Fibroblast of pulmonary artery (primary cell): ENCODE measurements at places on chromosomes 2 and 18.
A peak's percentile ranks its signal among the peaks of the same experiment; 100 is the strongest.

- no peak for DNase-seq
Observed at GRCh38 chr18:11245879-11246278, 96.5 kb upstream of the PIEZO2 start.

- peak; percentile 37 for DNase-seq
Observed at GRCh38 chr2:46294176-46294836, 2.9 kb upstream of the EPAS1 start.

DNA sequence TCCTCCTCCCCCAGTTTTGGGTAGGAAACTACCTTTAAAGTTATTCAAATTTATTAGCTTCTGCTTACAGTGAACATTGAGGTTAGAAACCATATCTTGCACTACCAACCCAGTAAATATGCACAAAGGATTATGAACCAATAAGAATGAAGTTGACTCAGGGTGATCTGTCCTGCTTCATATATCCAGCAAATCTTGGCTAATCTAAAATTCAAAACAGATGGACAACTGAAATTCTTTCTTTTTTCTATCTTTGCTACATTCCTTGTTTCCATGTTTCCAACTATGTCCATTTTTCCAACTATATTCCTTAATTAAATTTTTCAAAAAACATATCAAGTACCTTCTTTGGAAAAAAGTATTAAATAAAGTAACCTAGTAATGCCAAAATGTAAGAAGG, 149.3 kb downstream of the FAM124B start:
- no peak for DNase-seq

DNA sequence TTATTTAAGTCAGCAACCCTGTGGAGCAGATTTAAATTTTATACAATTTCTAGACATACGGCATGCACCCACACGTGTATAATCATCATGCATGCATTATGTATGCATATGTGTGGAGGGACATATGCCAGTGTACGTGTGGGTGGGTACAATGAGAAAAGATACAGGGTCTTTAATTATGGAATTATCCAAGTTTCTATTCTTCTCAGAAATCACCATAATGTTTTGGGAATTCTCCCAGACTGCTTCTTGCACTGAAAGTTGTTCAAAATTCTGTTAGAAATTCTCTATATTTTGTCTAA, 63.9 kb upstream of the TMEM18 start:
- no peak for DNase-seq

- DNase-seq, result peak; percentile 25
Observed at GRCh38 chr2:178912416-178913048, 105.3 kb upstream of the TTN start.

DNA sequence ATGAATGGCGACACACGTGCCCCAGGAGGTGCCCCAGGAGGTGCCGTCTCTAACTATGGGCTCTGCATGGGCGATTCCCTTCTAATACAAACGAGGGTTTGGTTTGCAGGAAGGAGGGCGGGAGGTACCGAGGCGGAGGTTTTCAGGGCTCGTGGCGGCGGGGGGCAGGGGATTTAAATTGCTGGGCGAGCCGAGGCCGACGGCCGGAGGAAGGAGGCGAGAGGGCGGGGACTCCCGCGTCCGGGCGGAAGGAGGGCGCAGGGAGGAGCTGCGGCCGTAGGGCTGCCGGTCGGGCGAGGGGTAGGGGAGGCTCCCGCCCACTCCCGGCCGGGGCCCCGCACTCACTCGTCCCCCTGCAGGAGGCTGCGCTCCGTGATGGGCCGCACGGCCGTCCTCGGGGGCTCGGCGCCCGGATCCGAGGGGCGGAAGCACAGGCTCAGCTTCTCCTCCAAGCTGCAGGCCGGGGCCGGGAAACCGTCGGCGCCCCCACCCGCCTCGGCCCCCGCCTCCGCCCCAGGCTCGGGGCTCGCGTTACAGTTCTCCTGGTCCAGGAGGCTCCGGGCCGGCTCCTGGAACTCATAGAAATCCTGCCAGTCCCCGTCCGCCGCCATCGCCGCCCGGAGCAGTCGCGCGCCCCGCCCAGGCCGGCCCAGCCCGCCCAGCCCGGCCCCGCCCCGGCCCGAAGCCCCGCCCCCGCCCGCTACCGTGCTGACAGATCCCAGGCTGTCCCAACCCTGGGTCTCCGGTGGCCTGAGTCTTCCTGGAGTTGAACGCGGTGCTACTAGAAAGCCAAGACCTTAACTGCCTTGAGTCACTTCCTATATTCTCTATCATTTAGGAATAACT, at the start of gene FEZ2:
Gene FEZ2, minus strand, starts transcription at position 637 of the 846 bp plus-strand sequence. Its CDS starts 26 bp downstream, at position 611.
- DNase-seq, result peak; percentile 75

DNA sequence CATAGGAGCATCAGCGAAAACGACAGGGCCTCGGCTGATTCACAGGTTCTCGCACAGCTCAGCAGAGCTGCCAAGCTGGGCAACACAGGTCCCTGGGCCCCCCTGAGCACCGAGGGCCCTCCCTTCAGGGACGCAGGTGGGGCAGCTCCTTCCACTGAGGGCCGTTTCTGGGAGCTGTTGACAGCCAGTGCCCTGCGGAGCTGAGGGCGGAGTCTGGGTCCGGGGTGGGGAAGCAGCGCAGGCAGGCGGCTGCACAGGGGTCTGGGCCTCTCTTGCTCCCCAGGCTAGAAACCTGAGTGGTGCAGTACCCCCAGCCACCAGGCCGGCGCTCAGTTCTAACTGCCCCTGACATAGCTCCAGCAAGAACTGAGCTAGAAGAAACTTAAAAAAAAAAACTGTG, 65.7 kb downstream of the PXDN start:
- no peak for DNase-seq

DNA sequence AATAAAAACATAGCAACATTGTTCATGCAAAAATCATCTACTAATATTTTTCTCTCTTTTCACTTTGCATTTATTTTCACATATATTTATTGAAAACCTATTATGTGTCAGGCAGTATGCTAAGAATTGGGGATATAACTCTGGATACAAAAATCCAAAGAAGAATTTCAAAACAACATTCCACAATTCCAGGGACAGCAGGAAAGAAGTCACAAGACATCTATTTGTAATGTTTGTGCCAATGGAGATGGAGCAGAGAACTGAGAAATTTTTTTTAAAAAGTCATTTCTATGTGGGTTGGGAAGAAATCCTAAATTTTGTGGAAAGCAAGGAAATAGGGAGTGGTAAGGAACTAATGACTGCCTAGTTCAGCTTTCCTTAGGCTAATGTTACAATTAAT, 128.6 kb upstream of the TLK1 start:
- no peak for DNase-seq

DNA sequence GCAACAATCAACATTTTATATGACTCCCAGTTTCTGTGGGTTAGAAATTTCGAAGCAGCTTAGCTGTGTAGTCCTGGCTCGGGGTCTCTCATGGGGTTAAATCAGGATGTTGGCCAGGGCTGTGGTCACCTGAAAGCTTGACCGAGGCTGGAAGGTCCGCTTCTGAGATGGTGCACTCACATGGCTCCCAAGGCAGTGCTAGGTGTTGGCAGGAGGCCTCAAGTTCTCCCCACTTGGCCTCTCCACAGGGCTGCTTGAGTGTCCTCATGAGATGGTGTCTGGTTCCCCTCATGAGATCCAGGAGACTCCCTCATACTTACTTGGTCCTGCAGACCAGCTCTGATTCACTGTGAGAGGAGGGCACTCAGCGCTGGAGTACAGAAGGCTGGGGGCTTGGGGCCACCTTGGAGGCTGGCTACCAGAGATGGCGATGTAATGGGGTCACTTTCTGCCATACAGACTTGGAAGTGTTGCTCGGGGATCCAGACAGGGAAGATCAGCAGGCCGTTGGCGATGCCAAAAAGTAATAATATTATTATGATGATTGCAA, 98.8 kb downstream of the INHBB start:
- DNase-seq, result no peak

DNA sequence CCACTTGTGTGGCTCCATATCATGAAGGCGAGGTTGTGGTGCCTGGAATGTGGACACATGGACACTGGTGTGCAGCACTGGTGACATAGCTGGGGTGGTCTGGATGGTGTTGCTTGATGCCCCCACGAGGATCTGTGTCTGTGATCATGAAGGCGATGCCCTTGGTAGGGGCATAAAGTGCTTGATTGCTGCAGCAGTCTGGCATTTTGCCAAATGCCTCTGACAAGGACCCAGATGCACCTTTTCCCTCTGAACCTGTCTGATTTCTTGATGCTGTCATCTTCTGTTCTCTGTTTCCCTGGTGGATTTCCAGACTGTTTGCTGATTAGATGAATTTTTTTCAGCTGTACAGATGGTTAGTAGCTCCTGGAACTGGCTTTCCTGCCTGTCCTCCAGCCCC, 752.0 kb upstream of the HS6ST1 start:
- no peak for DNase-seq

- DNase-seq, result no peak
Observed at GRCh38 chr2:236888794-236889780, 196.6 kb upstream of the COPS8 start.

- peak; percentile 14 for DNase-seq
Observed at GRCh38 chr2:49770919-49771318, 616.6 kb upstream of the FSHR start.

DNA sequence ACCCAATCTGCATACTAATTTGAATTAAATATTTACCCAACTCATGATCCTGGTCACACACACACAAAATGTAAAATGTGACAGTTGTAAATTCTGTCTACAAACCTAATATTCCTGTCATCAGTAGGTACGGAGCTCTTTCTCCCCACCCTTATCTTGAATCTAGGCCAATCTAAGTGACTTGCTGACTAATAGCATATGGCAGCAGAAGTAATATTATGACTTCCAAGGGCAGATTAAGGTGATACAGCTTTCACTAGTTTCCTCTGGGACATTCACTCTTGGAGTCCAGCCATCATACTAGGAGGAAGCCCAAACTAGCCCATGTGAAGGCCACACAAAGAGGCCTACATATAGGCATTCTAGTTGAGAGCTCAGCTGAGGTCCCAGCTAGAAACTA, 89.4 kb downstream of the TMEM131 start:
- peak; percentile 10 for DNase-seq

- DNase-seq, result peak; percentile 48
Observed at GRCh38 chr18:51398104-51398503, 200.6 kb upstream of the MEX3C start.

DNA sequence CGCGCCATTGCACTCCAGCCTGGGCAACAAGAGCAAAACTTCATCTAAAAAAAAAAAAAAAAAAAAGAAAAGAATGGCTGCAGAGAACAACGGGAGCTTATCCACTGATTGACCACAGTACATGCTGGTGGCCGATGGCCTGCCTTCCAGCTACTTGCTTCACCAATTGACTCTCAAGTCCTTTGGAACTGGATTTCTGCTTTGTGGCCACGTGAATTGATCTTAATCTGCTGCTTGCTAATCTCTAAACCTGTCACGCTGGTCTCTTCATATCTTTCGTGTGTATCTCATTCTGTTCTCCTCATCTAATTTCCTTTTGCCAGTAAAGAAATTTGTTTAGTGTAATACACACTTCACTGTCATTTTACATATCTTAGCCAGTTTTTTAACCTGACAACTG, 512.5 kb upstream of the CNTNAP5 start:
- DNase-seq, result no peak

DNA sequence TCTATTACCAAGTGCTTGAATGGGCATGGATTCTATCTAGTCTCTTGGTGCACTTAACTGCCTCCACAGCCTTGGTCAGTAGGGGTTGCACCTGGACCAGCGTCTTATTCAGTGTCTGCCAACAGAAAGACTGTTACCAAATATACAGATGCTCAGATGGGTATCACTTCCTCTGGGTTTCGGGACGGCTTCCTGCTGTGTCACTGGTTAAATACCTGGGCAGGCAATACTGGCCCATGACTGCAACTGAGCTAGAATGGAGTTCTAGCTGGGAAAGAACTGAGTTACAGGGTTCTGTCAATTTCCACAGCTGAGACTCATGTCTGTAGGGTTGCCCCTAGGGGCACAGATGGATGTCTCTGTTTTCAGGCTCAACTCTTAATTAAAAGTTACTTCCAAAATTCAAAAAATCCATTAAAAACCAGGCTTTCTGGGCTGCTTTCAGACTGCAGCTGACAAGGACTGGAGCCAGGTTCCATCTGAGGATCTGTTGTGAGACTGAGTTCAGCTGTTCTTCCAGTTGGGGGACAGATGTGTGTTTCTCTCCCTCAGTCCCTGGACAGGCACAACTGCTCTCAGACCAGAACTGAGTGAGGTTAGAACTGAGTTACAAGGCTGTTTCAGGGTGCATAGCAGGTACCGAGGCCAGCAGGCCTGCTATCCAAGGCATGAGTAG, 789.6 kb upstream of the SLC8A1 start:
- no peak for DNase-seq

DNA sequence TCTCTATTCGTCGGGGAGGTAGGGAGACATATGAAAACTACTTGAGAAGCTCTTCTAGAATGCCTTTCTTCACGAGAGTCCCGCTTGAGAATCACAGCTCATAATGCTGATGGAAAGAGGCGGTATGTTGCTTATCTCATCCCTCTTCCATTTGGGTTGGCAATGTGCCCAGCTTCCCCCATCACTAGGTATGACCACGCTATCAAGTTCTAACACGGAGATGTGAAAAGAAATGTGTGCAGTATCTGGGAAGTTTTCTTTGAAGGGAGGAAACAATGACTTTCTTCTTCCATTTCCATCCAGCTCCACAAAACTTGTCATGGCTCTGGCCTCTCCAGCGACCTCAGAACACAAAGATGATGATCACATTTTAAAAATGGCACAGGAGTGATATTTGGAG, 742.4 kb downstream of the DCDC2C start:
- DNase-seq, result no peak

GRCh38 chr2:64331114-64331645, 122.8 kb upstream of the LGALSL start:
- no peak for DNase-seq

DNA sequence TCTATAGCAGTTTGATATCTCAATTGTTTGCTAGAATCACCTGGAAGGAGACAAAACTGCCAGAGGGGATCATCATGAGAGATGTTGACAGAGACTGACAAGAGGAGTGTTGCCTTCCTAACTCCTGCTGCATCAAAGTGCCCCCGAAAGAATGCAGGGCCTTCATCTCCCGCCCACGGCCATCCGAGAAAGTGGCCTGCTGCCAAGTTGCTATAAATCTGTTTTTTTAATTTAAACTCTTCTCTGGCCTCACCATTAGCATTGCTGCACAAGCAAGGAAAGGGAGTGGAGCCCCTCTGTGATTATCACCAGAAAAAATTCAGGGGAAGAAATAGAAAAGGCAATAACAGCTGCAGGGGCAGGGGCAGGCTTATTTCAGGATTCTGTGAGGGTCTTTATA, 238.1 kb upstream of the EPHA4 start:
- no peak for DNase-seq

DNA sequence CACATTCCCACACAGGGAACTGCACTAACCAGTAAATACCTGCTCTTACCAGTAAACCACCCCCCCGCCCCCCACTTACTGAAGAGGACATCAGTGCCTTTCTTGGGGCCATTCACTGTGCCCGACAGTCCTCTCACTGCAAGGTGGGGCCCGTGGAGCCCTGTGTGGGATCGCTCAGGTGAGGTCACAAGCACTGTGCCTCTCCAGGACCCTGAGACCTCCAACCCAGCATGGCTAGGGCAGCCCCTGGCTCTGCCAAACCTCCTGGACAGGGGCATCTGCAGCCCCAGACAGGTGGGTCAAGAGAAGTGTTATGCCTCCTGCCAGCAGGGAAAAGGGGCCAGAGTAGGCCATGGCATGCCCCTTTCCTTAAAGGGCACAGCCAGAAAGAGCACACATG, 6.7 kb upstream of the NEURL3 start:
- DNase-seq, result no peak

- peak; percentile 41 for DNase-seq
Observed at GRCh38 chr18:10142496-10143160, 228.8 kb downstream of the VAPA start.
